ENCODE measurements at places on chromosomes 3 and 15. TPM values are rescaled to one million over a fixed set of nuclear protein-coding genes. Genes with fewer than 3 reads are reported as not detected.

DNA sequence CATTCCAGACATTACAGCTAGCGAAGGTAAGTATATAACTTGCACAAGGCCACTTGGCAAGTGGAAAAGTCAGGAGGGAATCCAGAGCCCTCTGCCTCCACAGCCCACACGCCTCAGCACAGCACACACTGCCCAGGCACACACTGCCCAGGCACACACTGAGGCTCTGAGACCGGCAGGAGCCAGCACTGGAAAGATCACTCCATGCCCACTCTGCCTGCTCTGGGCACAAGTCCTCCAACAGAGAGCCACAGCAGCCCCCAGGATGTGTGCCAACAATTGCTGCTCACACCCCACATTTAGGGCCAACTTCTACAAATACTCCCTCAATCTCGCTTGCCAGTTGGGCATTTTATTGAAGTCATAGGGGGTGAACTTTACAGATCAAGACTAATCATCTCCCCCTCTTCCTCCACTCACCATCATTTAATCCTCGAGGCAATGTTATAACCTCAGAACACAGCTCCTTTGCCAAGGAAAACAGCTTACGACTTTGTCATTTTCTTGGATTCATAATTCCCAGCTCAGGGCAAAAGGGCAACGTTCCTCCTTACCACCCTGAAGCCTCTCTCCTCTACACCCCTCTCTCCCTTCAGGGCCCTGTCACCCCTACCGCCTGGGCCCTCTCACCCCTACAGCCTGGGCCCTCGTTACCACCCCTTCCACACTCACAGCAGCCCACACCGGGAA is 53.0 kb upstream of the TPM1 start:
- H3K4me1 ChIP-seq, result no peaks in the 10 kb centered on the region
- no peak overlapping the region for H3K4me3 ChIP-seq
- no peaks in the 10 kb centered on the region for H3K36me3 ChIP-seq

- H3K36me3 ChIP-seq, result no peaks in the 10 kb centered on the region
- no peak overlapping the region for H3K4me3 ChIP-seq
- no peaks in the 10 kb centered on the region for H3K27me3 ChIP-seq
- DNase-seq, result no peak
Observed at GRCh38 chr3:152549263-152549662, 280.5 kb downstream of the MBNL1 start.

- H3K4me1 ChIP-seq, result no peaks in the 10 kb centered on the region
- no peak overlapping the region for H3K4me3 ChIP-seq
- H3K27ac ChIP-seq, result no peak overlapping the region
- H3K36me3 ChIP-seq, result no peaks in the 10 kb centered on the region
- no peaks in the 10 kb centered on the region for H3K27me3 ChIP-seq
- no peak for DNase-seq
Observed at GRCh38 chr3:157111518-157111917, 48.4 kb downstream of the CCNL1 start.

DNA sequence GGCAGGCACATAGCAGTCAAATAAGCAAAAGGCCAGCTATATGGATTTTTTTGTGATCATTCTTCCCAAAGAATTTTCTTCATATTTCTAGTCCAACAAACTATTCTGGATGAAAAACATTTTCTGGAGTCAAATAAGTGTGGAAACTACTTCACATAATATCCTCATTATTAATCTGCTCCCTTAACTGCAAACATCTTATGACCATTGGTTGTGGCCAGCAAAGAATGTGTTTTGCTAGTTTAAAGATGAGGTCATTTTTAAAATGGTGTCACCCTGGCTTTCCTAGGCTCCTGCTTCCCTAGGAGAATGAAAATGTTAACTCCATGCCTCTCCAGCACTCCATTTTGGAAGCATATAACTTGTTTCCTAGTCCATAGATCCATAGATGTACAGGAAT is 118.8 kb downstream of the SST start:
- H3K36me3 ChIP-seq, result no peaks in the 10 kb centered on the region
- H3K27ac ChIP-seq, result no peak overlapping the region
- no peak for DNase-seq
- no peak overlapping the region for H3K4me3 ChIP-seq

DNA sequence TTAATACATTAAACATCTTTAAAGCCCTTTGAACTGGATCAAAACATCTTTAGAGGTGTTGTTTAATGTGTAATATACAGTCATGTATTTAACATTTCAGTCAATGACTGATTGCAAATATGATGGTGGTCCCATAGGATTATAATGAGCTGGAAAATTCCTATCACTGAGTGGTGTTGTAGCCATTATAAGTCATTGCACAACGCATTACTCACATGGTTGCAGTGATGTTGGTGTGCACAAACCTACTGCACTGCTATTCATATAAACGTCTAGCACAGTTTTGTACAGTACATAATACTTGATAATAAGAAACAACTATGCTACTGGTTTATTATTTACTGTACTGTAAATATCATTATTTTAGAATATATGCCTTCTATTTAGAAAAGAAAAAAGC is 75.6 kb downstream of the DTWD1 start:
- no peak overlapping the region for H3K27ac ChIP-seq
- no peak for DNase-seq

DNA sequence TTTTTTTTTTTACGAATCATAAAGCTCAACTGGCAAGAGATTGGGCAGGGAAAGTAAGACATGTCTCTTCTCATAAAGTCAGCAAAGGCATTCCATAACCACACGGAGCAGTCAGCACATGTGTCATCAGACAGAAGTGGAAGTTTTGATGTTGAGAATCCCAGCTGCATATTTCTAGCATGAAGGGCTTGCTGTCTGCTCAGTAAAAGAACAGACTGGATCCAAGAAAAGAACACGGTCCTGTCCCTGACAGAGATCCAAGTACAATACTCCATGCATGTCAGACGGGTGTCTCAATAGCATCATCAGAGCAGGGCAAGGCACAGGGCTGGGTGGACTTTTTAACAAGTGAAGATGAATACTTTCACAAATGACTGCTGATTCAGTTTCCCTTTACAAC is 38.2 kb downstream of the ABI3BP start:
- H3K36me3 ChIP-seq, result peaks cover 3% of the 10 kb centered on the region
- DNase-seq, result no peak
- H3K27me3 ChIP-seq, result no peaks in the 10 kb centered on the region
- no peak overlapping the region for H3K27ac ChIP-seq

DNA sequence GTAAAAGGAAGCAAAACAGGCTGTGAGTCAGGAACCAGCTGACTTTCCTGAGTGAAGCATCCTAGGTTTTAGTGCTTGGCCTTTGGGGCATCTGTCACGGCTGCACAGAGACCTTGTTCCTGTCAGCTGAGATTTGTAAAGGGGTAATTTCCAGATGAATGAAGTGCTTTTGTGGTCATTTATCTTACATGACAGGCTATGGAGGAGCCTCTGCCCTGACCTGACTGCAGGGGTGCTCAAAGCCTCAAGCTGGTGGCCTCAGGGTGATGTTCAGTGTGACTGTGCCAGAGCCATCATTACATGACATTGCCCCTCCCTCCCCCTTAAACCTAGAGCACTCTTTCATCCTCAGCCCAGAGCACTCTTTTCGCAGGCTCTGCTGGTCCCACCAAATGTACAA is 132.5 kb downstream of the ARNT2 start:
- no peaks in the 10 kb centered on the region for H3K4me1 ChIP-seq
- DNase-seq, result no peak
- H3K27me3 ChIP-seq, result no peaks in the 10 kb centered on the region
- H3K4me3 ChIP-seq, result no peak overlapping the region

DNA sequence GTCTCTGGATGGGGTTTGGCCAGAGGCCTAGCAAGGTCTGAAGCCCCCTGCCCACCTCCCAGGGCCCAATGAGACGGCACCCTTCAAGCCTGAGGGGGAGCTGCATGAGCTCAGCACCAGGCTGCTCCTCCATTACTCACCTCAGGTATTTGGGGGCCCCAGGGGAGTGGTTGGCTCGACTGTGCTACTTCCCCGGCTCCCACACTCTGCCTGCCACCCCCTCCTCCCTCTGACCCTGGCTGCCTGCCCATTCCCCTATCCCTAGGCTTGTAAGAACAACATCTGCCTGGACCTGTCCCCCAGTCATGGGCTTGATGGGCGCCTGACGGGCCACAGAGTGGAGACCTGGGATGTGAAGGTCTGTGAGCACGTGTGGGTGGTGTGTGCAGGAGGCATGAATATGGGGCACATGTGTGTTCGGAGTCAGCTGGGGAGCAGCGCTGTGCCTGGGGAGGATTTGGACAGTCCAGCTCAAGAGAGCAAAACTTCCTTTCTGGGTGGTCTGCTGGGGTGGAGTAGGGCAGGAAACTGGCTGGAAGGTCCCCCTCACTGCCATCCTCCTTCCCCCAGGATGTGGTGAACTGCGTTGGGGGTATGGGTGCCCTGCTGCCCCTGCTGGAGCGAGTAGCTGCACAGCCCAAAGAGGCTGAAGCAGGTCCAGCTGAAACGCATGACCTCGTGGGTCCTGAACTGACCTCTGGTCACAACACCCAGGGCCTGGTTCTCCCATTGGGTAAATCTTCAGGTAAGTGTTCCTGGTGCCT is 17.4 kb downstream of the NBEAL2 start:
- H3K36me3 ChIP-seq, result peaks cover 5% of the 10 kb centered on the region
- H3K27me3 ChIP-seq, result no peaks in the 10 kb centered on the region
- DNase-seq, result no peak
- no peaks in the 10 kb centered on the region for H3K4me1 ChIP-seq
- H3K27ac ChIP-seq, result no peak overlapping the region
- no peak overlapping the region for H3K4me3 ChIP-seq

DNA sequence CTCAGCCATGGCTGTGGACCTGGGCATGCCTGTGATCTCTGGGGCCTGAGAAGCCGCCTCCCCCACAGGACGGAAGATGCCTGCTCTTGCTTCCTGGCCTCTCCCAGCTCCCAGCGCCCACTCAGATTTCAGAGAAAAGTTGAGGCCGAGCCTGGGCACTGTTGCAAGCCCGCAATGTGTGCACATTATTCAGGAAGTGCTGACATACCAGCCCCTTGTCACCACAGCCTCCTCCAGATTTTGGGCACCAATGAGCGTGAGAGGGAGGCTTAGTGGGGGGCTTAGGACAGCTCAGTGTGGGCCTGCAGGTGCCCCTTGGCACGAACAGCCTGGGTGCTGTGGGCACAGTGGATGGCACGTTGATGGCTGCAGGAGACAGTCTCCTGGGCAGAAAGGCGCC is 1400.9 kb upstream of the ALCAM start:
- DNase-seq, result no peak
- no peaks in the 10 kb centered on the region for H3K27me3 ChIP-seq
- H3K4me1 ChIP-seq, result no peaks in the 10 kb centered on the region
- H3K4me3 ChIP-seq, result no peak overlapping the region
- H3K36me3 ChIP-seq, result no peaks in the 10 kb centered on the region
- H3K27ac ChIP-seq, result no peak overlapping the region

DNA sequence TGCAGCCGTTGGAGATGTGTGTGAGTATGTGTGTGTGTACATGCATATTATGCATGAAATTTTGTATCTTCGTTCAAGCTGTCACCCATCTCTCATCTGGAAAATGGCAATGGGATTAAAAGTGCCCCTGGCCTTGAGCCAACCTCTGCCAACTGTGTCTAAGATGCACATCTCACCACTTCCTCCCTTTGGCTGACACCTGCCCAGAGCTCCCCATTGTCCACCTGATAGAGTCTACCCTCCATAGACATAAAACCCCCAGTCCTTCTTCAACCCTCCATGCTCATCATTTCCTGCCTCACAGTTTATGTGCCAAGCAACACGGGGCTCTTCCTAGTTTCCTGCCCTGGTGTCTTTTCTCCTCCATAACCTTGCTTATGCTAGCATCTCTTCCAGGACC is 187.5 kb upstream of the HES1 start:
- peaks cover 18% of the 10 kb centered on the region for H3K4me1 ChIP-seq
- H3K27ac ChIP-seq, result no peak overlapping the region
- no peak for DNase-seq
- peaks cover 5% of the 10 kb centered on the region for H3K36me3 ChIP-seq
- peaks cover 5% of the 10 kb centered on the region for H3K27me3 ChIP-seq

DNA sequence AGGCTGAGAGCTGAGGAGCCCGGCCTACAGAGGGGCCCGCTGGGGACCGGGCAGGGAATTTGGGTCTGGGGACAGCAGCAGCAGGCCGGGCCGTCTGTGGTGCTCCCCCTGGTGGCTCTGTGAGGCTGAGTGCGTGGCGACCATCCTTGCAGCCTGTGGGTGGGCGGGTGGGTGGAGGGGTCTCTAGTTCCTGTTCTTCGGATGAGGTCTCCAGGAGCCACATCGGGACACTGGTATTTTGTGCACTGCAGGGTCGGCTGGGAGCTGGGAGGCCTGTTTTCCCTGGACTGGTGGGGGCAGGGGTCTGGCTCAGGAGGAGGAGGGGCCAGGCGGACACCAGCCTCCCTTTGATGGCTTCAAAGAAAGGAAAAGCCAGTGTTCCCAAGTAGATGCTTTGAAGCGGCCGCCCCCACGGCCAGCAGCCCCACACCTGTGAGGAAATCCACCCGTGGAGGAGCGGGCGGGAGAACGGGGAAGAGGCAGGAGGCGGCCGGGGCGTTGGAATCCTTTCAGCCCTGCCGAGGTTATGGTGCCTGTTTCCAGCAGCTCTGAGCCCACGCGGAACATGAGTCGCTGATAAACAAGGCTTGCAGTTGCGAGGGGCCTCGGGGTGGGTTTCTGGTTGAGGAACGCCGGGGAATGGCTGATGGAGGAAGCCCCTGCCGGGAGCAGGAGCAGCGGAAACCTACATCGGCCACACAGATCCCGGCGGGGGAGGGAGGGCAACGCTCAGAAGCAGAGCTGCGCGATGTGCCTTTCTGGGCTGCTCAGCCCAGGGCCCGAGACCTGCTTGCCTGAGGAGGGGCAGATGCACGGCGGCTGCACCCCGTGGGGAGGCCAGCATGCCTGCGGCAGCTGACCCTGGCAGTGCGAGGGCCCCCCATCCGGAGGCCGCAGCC is 154.3 kb downstream of the NSMCE3 start:
- H3K36me3 ChIP-seq, result peaks cover 2% of the 10 kb centered on the region

Gene CSNK1G1
- 17.1 TPM for total RNA-seq

DNA sequence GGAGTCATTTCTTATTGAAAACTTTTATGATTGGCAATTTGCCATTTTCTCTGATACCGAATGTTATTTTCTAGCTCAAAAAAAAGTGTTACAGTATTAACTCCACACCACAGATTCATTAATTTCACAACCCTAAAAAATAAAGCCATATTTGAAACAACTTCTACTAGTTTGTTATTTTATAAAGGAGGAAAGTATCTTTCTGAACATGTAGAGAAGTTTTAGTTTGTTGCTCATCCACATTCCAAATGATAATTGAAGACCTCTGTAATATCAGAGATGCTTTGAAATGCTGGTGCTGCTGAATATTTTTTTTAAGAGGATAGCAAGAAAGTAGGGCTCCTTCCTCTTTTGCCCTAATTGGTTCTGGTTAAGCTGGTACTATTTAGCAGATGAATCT is 1.9 kb downstream of the VGLL3 start:
- peak overlapping the region; percentile 40 for H3K4me3 ChIP-seq
- H3K4me1 ChIP-seq, result no peaks in the 10 kb centered on the region
- no peak overlapping the region for H3K27ac ChIP-seq
- H3K36me3 ChIP-seq, result no peaks in the 10 kb centered on the region
- H3K27me3 ChIP-seq, result no peaks in the 10 kb centered on the region

Measured in H9 (cell line).